ENCODE measurements at places on chromosomes 1 and 21.

GRCh38 chr1:23801338-23801748 is 789 bp upstream of the GALE start:
- DNase-seq: no peak

DNA sequence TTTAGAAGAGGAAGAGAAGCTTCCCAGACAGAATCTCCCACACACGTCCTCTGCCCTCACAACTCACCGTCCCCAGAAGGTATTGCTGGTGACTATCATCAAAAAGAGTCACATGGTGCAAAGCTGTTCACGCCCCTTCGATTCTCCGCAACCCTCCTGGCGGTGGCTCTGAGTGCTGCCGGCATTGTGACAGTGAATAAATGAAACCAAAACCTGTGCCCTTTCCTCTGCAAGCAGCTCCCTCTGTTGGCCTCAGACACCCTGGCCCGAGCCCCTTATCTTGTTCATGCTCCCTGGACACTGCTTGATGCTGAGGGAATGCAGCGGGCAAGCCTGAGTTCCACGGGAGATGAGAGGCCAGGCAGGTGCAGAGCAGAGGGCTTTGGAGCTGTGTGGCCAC is 510.3 kb downstream of the NPHP4 start:
- DNase-seq: no peak

- DNase-seq: no peak
Observed at GRCh38 chr21:35491920-35492678, 443.0 kb upstream of the RUNX1 start.

DNA sequence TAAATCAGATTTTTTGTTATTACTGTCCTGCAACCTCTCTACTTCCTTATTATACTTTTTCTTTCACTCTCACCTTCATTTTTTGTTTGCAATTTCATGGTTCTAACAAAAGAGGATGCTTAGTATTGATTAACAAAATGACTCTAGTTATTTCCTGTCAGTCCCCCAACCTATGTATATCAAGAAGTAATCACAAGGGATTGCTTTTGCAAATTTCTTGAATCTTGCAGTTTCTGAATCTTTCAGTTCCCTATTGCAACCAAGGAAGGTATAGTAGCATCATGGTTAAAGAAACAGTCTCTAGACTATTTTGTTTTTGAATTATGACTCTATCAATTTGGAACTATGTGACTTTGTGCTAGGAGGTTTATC is 446.9 kb downstream of the NEGR1 start:
- DNase-seq: no peak

- no peak for DNase-seq
Observed at GRCh38 chr1:246516126-246516525, 9.0 kb upstream of the SMYD3 start.

DNA sequence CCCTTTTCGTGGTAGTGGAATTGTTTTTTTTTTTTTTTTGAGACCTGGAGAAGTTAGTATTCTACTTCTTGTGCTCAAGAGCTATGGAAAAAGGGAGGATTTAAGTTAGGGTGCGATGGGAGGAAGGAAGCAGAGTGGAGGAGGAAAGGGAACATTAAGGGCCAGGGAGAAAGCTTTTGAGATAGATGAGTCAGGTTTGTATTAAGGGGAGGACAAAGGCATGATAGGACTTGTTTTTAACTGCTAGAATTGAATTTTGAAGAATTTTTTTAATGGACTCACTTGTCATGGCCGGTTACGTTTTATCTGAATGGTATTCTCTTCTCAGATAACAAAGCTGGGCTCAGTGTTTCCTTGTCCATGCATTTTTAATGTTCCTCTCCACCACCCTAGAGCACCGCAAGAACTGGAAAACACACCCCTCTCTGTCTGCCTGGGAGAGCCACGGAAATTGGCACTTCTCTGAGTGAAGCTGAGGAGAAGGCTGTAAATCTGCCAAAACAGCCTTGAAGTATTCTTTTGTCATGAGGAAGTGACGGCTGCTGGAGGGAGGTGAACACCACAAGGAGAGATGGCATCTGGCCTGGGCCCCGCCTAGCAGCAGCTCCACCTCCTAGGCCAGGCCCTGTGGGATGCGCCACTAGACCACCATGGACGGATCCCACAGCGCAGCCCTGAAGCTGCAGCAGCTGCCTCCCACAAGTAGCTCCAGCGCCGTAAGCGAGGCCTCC is 3.5 kb downstream of the NIPAL3 start:
- no peak for DNase-seq

- DNase-seq: no peak
Observed at GRCh38 chr1:236103646-236104218, 38.6 kb upstream of the GPR137B start.

GRCh38 chr1:156503698-156504437 is 3.3 kb upstream of the MEF2D start:
- no peak for DNase-seq

- DNase-seq: no peak
Observed at GRCh38 chr1:41382480-41383090, 21.4 kb downstream of the FOXO6 start.

DNA sequence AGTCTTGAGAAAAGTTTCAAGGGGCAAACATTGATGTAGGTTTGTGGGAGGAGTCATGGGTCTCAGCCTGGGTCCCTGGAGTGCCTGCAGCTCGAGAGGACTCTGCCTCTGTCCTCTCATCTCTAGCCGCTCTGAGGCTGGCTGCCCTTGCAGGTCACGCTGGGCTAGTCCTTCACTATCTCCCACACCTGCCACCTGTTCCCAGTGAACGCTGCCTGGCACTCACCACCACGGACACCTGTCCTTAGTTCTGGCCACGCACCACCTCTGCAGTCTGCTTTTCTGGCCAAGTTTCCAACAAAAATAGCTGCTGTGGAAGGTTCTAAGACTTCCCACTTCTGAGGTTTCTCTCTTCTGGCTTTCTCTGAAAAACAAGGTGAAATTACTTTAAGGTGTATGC is 52.5 kb downstream of the SH3BGR start:
- DNase-seq: no peak

DNA sequence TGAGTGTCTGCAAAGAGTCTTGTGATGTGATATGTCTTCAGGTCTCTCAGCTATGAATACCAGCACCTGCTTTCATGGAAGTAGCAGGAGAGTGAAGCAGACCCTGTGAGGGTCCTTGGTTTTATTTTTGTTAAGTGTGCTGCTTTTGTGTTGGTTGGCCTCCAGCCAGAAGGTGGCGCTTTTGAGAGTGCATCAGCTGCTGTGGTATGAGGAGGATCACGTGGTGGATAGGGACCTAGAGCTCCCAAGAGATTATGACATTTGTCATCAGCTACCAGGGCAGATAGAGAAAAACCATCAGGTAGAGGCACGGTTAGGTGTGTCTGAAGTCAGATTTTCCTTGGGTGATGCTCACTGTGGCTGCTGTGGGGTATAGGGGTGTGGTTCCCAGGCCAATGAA is 1232.1 kb downstream of the MRPL39 start:
- DNase-seq: no peak

- no peak for DNase-seq
Observed at GRCh38 chr1:218254296-218254946, 30.7 kb upstream of the RRP15 start.

DNA sequence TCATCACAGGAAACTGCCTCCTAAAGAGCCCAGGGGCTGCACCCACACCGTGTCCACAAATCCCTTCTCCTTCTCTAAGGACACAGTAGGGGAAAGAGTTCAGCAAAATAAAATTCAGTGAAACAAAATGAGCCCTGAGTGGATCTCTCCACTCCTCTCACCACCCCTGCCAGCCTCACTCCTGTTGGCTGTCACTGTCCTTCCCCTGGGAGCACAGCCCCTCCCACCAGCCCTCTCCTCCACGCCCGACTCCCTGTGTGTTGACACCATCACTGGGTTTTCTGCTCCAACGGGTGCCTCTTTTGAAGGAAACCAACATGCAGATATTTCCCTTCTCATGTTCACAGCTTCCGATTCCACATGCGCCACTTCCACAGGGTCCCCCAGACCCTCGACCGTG is 356.2 kb downstream of the AJAP1 start:
- no peak for DNase-seq

- DNase-seq: no peak
Observed at GRCh38 chr1:14180738-14181137, 417.7 kb upstream of the KAZN start.

- DNase-seq: no peak
Observed at GRCh38 chr1:3018576-3018975, 2.7 kb upstream of the ACTRT2 start.

- no peak for DNase-seq
Observed at GRCh38 chr1:31396633-31397351, 16.2 kb upstream of the SERINC2 start.

Measured in NCI-H524 treated with DMSO at 0.1 percent for 48 hours (cell line).